ENCODE measurements at places on chromosomes 16 and 17. TPM values are rescaled to one million over a fixed set of nuclear protein-coding genes. Genes with fewer than 3 reads are reported as not detected.

DNA sequence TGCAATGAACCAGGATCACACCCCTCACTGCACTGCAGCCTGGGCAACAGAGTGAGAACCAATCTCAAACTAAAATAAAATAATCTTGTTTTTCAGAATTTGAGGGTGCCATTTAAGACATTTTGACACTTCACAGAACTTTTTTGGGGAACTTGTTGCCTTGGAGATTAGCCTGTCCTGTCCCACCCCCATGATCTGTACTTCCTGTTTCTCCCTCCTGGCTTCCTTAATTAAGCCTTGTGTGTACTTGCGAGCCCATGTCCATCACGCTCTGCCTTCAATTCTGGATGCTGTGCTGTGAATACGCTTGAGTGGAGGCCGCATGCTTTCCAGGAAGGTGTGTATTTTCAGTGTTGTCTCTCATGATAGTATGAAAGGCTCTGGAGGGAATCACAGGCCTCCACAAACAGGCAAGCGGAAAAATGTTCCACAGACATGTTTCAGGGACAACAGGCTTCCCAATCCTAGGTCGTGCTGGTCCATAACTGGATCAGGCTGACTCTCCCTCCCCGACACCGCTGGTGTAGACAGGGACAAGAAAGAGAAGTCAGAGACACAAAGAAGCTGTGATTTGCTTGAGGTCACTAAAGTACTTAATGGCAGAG lies 56.9 kb downstream of the NOS2 start:
- H3K27ac ChIP-seq: no peak overlapping the region
- H3K27me3 ChIP-seq: no peaks in the 10 kb centered on the region
- H3K4me3 ChIP-seq: no peak overlapping the region
- no peaks in the 10 kb centered on the region for H3K36me3 ChIP-seq
- DNase-seq: no peak

- peak overlapping the region; percentile 84 for H3K27ac ChIP-seq
- DNase-seq: no peak
- no peaks in the 10 kb centered on the region for H3K27me3 ChIP-seq
- H3K4me1 ChIP-seq: peaks cover 20% of the 10 kb centered on the region
- peak overlapping the region; percentile 80 for H3K4me3 ChIP-seq
These were observed 489 bp downstream of the ZC3H18 start for GRCh38 chr16:88570691-88571092.

IL17C gene
- 0.36 TPM for total RNA-seq

- H3K27me3 ChIP-seq: no peaks in the 10 kb centered on the region
- peak overlapping the region; percentile 87 for H3K27ac ChIP-seq
- H3K4me3 ChIP-seq: peak overlapping the region; percentile 31
- peak; percentile 90 for DNase-seq
- peaks cover 30% of the 10 kb centered on the region for H3K4me1 ChIP-seq
These were observed 58.6 kb upstream of the TNRC6A start for GRCh38 chr16:24670623-24671454.

CTRB1 gene
- total RNA-seq: not detected

DNA sequence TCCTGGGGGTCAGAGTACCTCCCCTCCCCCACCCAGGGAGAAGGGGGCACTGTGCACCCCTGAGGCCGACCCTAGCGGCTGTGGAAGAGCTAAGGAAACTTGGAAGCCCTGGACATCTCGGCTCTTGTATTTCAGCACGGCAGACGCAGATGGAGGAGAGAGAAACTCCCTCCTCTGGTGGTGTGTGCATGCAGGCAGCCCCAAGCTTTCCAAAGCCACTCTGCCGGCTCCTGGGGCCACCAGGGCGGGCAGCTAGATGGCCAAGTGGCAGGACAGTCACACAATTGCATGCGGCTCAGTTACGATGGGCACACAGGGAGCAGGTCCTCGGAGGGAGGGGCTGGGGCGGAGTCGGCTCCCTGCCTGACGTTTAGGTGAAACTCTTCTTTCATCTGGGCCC lies 195.5 kb downstream of the RBFOX3 start:
- DNase-seq: no peak
- H3K4me3 ChIP-seq: no peak overlapping the region
- no peaks in the 10 kb centered on the region for H3K4me1 ChIP-seq
- no peak overlapping the region for H3K27ac ChIP-seq
- H3K36me3 ChIP-seq: no peaks in the 10 kb centered on the region
- H3K27me3 ChIP-seq: peaks cover 4% of the 10 kb centered on the region

CDYL2 gene
- 26.5 TPM for total RNA-seq

DNA sequence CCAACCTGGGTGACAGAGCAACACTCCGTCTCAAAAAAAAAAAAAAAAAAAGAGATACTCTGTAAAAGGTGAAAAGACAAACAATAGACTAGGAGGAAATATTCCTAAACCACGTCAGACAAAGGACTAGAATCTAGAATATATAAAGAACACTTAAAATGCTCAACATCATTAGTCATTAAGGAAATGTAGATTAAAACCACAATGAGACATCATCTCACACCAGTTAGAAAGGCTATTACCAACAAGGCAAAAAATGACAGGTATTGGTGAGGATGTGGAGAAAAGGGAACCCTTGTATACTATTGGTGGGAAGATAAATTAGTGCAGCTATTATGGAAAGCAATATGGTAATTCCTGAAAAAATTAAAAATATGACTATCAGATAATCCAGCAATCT lies 903.1 kb upstream of the SOX9 start:
- no peaks in the 10 kb centered on the region for H3K36me3 ChIP-seq
- no peak overlapping the region for H3K27ac ChIP-seq
- H3K27me3 ChIP-seq: no peaks in the 10 kb centered on the region
- no peak overlapping the region for H3K4me3 ChIP-seq

DNA sequence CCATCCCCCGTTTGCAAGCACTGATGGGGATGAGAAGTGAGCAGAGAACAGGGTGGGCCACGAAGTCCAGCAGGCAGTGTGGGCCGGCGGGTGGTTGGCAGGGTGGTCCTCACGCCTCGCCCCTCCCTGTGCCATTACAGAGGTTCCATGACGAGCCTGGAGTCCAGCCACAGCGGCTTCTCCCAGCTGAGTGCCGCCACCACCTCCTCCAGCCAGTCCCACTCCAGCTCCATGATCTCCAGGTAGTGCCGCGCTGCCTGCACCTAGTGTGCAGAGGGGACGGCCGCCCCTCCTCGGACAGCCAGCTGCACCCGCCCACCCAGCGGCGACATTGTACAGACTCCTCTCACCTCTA lies 73.0 kb downstream of the SEC14L1 start:
- H3K4me1 ChIP-seq: no peaks in the 10 kb centered on the region
- DNase-seq: no peak
- H3K4me3 ChIP-seq: no peak overlapping the region

GRCh38 chr16:87053016-87053982 lies 263.9 kb downstream of the C16orf95 start:
- H3K4me3 ChIP-seq: no peak overlapping the region
- H3K27me3 ChIP-seq: peaks cover 3% of the 10 kb centered on the region
- peaks cover 2% of the 10 kb centered on the region for H3K4me1 ChIP-seq

DNA sequence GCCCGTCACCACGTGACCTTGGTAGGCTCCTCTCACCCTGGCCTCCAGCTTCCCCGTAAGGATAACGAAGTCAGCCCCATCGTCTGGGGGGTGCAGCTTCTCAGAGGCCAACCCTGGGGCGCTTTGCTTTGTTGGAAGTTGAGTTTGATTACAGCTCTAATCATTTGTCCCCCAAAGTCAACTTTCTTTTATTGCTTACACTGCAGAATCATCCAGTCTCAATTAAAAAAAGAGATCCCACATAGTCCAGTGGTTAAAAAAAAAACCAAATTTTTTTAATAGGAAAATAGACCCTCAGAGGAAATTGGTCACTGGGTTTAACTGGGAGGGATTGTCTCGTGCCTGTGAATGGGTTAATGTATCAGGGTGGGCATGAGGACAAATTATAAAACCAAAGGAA lies 7.8 kb upstream of the GPRC5C start:
- no peak for DNase-seq
- H3K4me3 ChIP-seq: no peak overlapping the region
- H3K36me3 ChIP-seq: no peaks in the 10 kb centered on the region
- H3K27me3 ChIP-seq: peaks cover 3% of the 10 kb centered on the region
- H3K4me1 ChIP-seq: no peaks in the 10 kb centered on the region
- H3K27ac ChIP-seq: no peak overlapping the region

DNA sequence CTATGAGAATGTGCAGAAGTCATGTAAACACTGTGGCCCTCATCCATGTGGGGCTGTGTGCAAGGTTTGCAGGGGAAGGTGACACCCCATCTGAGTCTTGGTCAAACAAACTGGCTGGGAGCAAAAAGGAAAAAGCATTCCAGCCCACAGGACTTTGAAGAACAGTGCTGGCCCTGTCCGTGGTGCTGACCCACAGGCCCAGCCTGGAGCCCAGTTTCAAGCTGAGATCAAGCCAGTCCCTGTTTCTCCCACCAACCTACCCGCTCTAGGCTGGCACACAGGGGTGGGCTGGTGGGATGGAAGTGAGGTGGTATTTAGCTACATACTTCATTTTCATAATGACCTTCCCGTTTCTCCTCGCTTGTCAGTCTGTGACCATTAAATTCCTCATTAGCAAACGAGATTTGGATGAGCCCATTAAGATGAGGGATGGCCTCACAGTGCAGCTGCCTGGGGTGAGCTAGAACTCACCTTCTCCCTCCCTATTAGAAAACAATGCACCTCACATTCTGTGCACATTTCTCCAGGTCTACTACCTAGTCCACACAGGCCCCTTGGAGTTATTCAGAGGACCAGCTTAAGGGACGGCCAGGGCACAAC lies 12.6 kb upstream of the RPL38 start:
- peaks cover 20% of the 10 kb centered on the region for H3K27me3 ChIP-seq
- DNase-seq: no peak
- no peak overlapping the region for H3K4me3 ChIP-seq

DNA sequence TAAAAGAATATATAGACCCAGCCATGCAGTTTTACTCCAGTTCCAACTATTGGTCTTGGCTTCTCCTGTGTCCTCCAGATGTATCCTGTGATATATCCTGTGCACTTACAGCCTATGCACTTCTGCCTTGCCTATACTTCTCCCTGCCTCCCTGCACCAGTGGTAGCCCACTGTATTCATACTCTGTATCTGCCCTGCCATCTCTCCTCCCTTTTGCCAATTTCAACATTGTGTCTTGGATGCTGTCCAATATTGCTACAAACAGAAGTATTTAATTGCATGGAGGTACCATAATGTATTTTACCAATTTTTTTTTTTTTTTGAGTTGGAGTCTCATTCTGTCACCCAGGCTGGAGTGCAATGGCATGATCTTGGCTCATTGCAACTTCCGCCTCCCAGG lies 242.7 kb downstream of the HAPSTR1 start:
- no peak for DNase-seq
- H3K4me3 ChIP-seq: no peak overlapping the region
- H3K36me3 ChIP-seq: no peaks in the 10 kb centered on the region
- no peaks in the 10 kb centered on the region for H3K27me3 ChIP-seq
- H3K27ac ChIP-seq: no peak overlapping the region

DNA sequence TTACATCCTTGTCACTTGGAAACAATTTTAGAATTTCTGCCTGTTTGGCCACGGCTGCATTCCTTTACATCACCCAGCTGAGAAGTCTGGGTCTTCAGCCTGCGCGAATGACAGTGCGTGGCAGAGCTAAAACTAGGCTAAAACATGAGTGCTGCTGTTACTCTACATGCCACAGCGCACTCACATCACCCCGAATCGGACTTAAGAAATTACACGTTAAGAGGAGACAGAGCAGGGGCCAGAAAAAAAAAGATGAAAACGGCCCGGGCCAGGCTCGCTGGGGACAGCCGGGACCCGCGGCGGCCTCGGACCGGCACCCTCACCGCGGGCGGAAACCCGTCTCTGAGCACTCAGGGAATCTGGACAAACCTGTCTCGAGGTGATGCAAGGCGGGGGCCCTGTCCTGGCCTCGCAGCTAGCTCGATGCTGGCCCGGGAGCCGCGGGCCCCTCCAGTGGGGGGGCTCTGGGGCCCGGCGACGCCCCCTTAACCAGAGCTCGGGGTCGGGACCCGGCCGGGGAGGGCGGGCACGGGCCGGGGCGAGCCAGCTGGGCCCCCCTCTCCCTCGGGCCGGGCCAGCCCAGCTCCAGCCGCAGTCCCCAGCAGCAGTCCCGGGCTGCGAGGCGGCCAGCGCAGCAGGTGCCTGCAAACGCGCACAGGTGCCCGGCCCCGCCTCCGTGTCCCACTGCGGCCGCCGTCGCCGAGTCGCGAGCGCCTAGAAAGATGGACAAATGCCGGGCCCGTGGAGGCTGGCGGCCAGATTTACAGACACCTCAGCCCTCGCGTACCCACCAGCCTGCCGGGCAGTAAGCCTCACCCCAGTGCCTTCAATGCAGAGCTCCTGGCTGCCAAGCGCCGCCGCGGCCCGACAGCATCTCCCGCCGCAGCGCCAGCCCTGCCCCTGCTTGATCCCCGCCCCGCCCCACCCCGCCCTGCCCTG lies at the start of gene AKTIP:
Gene AKTIP, minus strand, starts transcription at position 879 of the 939 bp plus-strand sequence. CDS start 2,950 bp downstream, outside the sequence.
- peak within 1 kb of the TSS; percentile 69 for H3K4me3 ChIP-seq
- no peaks in the 10 kb centered on the region for H3K36me3 ChIP-seq
- H3K27ac ChIP-seq: peak within 1 kb of the TSS; percentile 84
- peaks cover 16% of the 10 kb centered on the region for H3K4me1 ChIP-seq
- peak; percentile 48 for DNase-seq

NHLRC4 gene
- total RNA-seq: 0.73 TPM

TMEM220 gene
- 1.3 TPM for total RNA-seq

GRCh38 chr16:89290887-89291286 lies 73.4 kb downstream of the ZNF778 start:
- DNase-seq: no peak
- H3K4me1 ChIP-seq: no peaks in the 10 kb centered on the region
- H3K27ac ChIP-seq: no peak overlapping the region
- H3K4me3 ChIP-seq: no peak overlapping the region
- peaks cover 19% of the 10 kb centered on the region for H3K36me3 ChIP-seq

DNA sequence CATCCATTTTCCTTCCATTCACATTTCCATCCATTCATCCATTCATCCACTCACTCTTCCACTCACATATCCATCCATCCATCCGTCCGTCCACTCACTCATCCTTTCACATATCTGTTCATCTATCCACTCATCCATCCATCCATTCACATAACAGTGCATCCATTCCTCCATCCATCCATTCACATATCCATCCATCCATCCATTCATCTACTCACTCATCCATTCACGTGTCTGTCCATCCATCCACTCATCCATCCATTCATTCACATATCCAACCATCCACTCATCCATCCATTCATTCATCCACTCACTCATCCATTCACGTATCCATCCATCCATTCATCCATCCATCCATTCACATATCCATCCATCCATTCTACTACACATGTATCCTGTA lies 42.6 kb downstream of the SCNN1G start:
- no peak overlapping the region for H3K27ac ChIP-seq
- no peaks in the 10 kb centered on the region for H3K27me3 ChIP-seq
- no peak overlapping the region for H3K4me3 ChIP-seq
- no peaks in the 10 kb centered on the region for H3K36me3 ChIP-seq
- no peak for DNase-seq

GRCh38 chr16:50335196-50335958 lies 33.4 kb downstream of the BRD7 start:
- no peak for DNase-seq
- no peaks in the 10 kb centered on the region for H3K4me1 ChIP-seq
- H3K36me3 ChIP-seq: peaks cover 17% of the 10 kb centered on the region
- H3K27ac ChIP-seq: no peak overlapping the region
- no peaks in the 10 kb centered on the region for H3K27me3 ChIP-seq

Measured in astrocyte (in vitro differentiated cells and primary cell).